ENCODE measurements at places on chromosomes 6 and 20. TPM values are rescaled to one million over a fixed set of nuclear protein-coding genes. Genes with fewer than 3 reads are reported as not detected.

RTEL1 gene
- total RNA-seq, result 9.6 TPM

MLN gene
- total RNA-seq, result not detected

PRDM1 gene
- 0.85 TPM for total RNA-seq

BNIP5 gene
- total RNA-seq, result not detected

OPRM1 gene
- total RNA-seq, result not detected

OR2H2 gene
- total RNA-seq, result not detected

All from left ventricle myocardium inferior (tissue), 1 donor.